Stimulated activated CD4-positive, alpha-beta T cell treated with anti-CD3 and anti-CD28 coated beads, Interleukin-15, amount 100 ng/mL, for 48 hours (primary cell): ENCODE measurements at places on chromosomes 12 and 14.

DNA sequence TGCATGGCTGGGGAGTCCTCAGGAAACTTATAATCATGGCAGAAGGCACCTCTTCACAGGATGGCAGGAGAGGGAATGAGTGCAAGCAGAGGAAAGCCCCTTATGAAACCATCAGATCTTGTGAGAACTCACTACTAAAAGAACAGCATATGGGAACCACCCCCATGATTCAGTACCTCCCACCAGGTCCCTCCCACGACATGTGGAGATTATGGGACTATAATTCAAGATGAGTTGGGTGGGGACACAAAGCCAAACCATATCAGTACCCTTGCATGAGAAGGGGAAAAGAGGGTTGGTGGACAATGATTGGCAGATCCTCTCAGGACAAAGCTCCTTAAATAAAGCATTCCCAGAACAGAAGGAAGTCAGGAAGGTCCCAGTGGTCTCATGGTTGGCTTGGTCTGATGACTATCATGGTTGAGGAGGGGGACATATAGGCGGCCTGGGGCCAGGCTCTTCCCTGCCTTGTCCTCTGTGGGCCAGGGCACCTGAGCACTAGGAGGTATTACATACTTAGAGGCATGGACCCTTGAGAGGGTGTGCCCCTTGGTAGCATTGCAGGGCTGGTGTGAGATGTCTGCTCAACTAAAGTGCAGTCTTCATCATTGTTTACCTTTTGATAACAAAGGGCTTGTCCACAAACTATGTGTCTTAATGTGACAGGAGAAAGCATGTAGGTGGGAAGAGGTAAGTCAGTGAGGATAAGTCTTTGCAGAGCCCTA lies 22.2 kb downstream of the HSD17B6 start:
- no peak for DNase-seq

DNA sequence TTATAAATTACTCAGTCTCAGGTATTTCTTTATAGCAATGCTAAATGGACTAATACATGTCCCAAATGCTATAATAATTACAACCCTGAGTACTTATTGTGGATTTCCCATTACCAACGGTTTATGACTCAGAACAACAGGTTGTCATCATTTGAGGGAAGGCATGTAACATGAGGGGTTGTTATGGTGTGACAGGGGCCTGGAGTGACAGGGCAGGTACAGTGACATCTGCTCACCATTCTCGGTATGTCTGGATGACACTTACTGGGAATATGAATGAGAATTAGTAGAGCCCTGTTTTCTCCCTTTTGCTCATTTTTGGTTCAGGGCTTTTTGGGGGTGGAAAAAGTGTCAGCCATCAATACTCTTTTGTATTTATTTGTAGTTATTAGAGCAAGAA lies 36.2 kb upstream of the FERMT2 start:
- no peak for DNase-seq

- DNase-seq = no peak
Observed at GRCh38 chr14:101226603-101227425, 323.3 kb upstream of the RTL1 start.

DNA sequence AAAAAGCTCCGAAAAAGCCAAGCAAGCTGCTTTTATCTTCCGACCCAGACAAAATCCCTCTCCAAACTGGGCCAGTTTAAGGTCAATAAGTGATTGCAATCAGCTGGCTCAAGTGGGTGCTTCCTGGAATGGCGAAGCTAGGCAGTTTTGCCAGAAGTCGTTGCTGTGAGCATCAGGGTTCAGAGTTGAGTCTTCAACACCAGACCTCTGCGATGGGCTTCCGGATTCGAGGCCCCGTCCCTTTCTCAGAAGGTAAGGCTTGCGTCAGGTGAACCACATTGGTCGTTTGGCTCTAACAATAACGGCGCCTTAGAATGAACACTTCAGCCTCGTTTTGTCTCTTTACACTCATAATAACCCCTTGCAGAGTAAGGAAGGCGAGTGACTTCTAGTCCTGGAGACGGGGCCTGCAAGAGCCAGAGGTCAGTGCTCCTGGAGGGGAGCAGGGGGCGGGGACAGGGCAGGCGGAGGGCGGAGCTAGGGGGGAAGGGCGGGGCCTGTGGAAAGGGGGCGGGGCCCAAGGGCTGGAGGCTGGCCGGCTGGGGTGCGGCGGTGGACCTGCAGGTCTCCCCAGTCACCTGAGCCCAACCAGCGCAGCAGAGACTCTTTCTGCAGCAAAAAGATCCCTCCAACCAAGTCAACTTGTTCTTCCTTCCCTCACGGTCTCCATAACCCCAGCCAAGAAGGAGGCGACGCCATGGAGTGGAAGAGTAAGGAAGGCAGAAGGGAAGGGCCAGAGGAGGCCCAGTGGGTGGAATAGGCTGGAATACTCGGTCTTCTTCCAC lies 34.0 kb upstream of the NFYB start:
- no peak for DNase-seq

GRCh38 chr14:88983755-88984154 lies 159.3 kb downstream of the TTC8 start:
- no peak for DNase-seq

GRCh38 chr12:78402366-78403134 lies 462.0 kb upstream of the SYT1 start:
- DNase-seq = no peak

DNA sequence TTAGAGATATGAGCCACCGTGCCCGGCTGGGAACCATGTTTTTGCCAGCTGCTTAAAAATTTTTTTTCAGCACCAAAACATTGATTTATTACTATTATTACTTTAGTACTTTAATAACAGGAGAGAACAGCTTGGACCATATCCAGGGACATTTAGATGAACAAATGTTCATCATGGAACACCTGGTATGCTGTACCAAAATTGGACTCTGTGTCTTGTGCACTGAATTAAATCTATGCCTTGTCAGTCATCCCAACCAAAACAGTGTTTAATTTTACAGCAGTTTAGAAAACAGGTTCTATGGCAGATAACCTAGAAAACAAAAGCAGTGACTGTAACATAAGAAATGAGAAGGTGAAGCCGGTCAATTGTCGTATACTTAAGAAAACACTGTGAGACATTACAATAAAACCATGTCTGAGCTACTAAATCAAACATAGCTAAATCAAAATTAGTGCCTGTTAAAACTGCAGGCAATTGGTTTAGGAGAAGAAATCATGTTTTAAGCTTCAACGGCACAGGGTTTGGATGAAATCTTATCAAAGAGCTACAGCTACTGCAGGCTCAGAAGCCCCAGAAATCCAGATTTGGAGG lies 58.2 kb upstream of the PYGL start:
- DNase-seq = no peak

GRCh38 chr12:27474344-27474743 lies 27.8 kb downstream of the SMCO2 start:
- DNase-seq = no peak

DNA sequence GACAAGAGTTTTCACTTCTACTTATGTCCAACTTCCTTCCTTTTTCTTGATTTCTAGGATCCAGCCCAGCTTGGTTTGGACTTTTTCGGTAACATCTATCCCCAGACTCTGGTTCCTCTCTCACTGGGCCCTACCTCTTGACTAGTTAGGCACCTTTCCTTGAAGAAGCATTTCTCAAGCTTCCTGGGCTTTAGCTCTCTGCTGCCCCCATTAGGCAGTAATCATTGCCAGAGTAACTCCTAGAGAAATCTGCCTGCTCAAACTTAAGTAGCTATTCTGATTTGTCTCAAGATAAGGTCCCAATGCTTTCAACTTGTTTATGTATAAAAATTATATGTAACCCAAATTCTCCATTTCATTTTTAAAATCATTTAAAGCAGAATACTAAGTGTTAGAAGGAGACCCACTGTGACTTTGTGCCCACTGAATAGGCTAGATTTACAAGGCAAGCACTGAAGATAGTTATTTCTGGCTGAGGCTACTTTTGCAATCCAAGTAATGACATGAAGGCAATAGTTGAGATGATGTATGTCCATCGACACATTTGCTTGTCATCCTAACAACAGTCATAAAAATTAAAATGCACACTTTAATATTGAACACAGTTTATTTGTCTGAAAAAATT lies 275.0 kb upstream of the G2E3 start:
- DNase-seq = no peak

GRCh38 chr14:65373671-65374039 lies 38.9 kb upstream of the FUT8 start:
- no peak for DNase-seq

DNA sequence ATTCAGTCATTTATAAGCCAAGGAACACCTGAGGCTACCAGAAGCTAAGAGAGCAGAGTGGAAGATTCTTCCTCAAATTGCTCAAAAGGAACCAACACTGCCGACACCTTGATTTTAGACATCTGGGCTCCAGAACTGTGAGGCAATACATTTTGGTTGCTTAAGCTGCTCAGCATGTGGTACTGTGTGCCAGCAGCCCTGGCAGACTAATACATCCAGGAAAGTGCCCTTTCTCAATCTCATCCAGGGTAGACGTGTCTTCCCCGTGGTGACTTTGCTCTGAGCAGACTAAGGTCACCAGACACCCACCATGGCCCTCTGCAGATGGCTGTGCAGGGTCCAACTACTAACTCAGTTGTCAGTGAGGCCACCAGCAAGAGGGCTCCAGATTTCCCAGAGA lies 122.8 kb downstream of the VRK1 start:
- DNase-seq = no peak

GRCh38 chr12:53973236-53974042 lies 513 bp downstream of the HOXC11 start:
- DNase-seq = no peak

GRCh38 chr12:41074473-41074769 lies 113.7 kb upstream of the PDZRN4 start:
- DNase-seq = no peak

DNA sequence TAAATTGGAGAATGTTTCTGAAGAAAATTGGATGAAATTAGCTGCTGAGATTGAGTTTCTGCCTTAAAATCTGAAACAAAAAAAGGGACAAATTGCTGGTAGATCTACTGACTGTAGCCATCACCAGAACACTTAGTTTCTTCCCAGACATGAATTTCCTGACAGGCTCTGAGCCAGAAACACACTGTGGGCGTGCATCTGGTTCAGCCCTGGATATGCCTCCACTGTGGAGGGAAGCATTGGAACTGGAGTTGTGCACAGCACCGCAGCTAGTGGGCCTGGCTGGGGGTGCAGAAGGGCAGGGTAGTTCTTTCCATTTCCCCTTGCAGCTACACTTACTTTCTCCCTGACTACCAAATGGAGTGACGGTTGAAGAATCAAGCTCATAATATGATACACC lies 31.2 kb downstream of the CREBL2 start:
- DNase-seq = no peak

DNA sequence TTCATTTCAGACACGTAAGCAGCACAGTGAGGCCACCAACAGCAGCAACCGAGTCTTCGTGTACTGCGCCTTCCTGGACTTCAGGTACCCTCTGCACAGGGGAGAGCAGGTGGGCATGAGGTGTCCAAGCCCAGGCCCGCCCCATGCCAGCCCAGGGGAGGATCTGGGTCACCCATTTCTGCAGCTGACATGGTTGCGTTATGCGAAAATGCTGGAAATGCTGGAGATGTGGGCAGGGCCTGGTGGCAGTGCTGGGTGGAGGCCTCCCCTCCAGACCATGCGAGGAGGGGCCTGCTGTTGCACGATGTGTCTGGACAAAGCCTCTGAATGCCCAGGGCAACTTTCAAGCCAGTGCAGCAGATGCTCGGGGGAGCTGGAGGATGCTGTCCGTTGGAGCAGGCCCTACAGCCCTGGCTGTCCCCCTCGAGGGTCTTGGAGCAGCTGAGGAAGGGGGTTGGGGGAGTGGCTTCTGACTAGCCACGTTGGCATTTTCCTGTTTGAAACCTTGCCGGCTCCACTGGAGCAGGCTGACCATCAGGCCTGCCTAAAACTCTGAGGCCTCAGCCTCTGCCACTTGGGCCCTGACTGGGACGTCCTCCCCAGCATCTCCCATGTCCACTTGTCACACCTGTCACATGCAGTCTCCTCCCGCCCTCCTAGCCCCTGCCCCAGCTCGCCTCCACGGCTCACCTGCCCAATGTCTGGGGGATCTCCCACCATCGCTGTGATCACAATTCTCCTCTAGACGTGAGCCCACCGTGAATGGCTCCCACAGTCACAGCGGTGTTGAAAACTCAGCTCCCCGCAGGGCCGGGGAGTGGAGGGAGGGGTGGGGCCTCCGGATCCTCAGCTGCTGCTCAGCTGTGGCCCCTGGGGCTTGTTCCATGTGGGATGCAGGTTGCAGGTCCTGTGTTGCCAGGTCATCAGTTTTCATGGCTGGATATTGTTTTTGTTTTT lies 123.4 kb downstream of the ADGRD1 start:
- no peak for DNase-seq

DNA sequence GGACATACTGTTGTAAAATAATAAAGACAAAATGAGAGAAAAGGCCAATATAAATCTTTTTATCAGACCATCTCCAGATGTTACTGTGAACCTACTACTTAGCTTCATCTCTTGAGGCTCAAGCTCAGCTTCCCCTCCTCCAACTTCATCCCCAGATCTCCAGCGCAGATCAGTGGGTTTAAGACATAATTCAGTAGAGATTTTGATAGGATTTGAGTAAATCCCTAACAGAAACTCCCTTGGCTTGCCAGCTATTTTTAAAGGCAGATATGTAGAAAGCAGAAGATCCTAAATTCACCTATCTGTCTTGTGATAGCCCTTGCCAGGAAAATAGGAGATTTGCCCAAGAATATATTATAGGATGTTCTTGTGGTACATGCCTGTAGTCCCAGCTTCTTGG lies 236.7 kb downstream of the FBXL14 start:
- no peak for DNase-seq

DNA sequence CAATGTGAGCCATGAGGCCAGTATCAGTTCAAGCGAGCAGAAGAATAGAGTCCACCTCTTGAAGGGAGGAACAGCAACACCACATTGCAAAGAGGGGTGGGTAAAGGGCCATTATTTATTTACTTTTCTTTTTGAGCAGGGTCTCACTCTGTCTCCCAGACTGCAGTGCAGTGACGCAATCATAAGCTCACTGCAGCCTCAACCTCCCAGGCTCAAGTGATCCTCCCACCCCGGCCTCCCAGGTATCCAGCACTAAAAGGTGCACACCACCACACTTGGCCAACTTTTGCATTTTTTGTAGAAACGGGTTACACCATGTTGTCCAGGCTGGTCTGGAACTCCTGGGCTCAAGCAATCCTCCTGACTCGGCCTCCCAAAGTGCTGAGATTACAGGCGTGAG lies 42.9 kb upstream of the CIT start:
- DNase-seq = no peak

GRCh38 chr12:24937553-24938244 lies 11.2 kb downstream of the BCAT1 start:
- DNase-seq = no peak

DNA sequence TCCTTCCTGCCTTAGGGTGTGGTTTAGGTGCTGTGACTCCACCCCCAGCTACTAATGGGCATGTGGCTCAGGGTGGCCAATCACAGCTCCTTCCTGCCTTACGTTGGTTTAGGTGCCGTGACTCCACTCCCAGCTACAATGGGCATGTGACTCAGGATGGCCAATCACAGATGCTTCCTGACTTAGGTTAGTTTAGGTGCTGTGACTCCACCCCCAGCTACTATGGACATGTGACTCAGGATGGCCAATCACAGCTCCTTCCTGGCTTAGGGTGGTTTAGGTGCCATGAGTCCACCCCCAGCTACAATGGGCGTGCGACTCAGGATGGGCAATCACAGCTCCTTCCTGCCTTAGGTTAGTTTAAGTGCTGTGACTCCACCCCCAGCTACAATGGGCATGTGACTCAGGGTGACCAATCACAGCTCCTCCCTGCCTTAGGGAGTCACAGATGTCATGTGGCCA lies 163.9 kb downstream of the TBX5 start:
- no peak for DNase-seq

- no peak for DNase-seq
Observed at GRCh38 chr12:67394550-67394949, 125.4 kb downstream of the CAND1 start.

GRCh38 chr12:54394281-54394719 lies 9.8 kb upstream of the ZNF385A start:
- no peak for DNase-seq

- DNase-seq = no peak
Observed at GRCh38 chr12:38919191-38919590, 13.8 kb upstream of the CPNE8 start.
